CD4-positive, alpha-beta T cell treated with Interleukin-2 at 100 ng/mL for 4 hours (primary cell): ENCODE measurements at places on chromosomes 12 and 14.

DNA sequence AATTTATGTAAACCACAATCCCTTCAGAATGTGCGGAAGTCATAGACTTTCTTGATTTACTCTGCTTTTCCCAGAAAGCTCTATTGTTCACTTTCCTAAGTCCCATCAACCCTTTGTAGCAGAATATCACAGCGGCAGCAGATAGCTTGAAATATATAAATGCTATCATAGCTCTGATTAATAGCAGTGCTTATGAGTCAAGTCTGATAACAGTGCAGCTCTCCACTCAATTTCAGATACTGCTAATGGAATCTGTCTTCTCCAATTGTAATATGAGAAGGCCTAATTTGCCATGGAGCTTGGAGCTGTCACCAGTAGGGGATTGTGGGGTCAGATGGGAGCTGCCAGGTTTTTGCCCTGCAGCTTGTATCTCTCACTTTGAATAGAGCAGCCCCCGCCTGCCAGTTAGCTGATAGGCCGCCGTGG, 10.9 kb downstream of the TMEM260 start:
- no peak for DNase-seq

- DNase-seq = no peak
Observed at GRCh38 chr12:43621262-43621661, 69.3 kb upstream of the ADAMTS20 start.

- DNase-seq = no peak
Observed at GRCh38 chr12:22808860-22809259, 183.9 kb downstream of the ETNK1 start.

GRCh38 chr14:103545915-103546651, 16.4 kb downstream of the BAG5 start:
- no peak for DNase-seq

- DNase-seq = no peak
Observed at GRCh38 chr12:109553906-109554500, 19.3 kb downstream of the MMAB start.

DNA sequence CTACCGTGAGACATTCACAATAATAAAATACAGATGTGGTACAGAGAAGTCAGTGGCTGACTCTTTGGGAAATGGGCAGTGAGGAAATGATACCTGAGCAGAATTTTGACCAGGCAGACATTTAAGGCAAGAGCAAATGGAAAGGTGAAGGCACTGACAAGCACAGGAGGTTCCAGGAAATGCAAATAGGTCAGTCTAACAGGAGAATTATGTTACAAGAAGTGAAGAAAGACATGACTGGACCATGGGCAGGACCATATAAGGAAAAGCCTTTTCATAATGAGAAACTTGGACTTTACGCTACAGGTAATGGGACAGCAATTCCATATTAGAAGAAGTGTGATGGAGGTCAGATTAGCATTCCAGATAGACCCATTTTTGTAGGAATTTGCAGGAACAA, 338.9 kb downstream of the PDZRN4 start:
- DNase-seq = no peak

- peak; percentile 62 for DNase-seq
Observed at GRCh38 chr14:99246536-99247097, 25.4 kb downstream of the BCL11B start.
